ENCODE measurements at places on chromosomes 16 and 17.

- no peak for DNase-seq
Observed at GRCh38 chr17:73137376-73137775, 27.4 kb upstream of the SSTR2 start.

GRCh38 chr17:1820528-1821252 lies 9.0 kb downstream of the SMYD4 start:
- DNase-seq, result no peak

DNA sequence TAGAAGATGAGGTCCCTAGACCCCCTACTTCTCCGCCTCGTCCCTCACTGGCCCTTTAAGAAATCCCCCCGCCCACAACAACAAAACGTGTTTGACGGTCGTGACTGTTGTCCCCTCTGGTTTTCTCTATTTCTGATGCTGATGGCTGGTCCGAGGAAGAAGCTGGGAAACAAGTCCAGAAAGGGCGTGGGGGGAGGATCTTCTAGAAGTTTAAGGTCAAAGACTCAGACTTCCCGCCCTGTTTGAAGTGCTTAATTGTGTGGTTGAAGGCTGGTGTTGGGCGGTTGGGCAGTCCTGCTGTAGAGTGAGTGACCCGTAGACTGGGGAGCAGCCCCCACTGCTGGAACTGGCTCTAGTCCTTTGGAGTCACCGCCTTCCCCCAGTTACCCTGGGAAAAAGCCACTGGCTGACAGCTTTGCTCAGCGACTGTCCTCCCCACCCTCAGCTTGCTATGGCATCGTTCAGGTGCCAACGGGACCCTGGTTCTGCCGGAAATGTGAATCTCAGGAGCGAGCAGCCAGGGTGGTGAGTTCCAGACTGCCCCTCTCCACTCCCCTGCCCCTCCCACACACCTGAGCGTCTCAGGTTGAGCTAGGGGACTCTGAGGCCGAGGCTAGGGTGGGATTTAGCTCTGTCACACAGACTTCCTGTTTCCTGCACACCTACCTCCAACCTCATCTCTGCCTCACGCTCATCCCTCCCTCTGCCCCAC lies 1.6 kb downstream of the MLLT6 start:
- DNase-seq, result peak; percentile 43

- DNase-seq, result peak; percentile 85
Observed at GRCh38 chr17:41801374-41802271, 10.1 kb downstream of the P3H4 start.

- no peak for DNase-seq
Observed at GRCh38 chr16:12395268-12395667, 408.4 kb downstream of the CPPED1 start.

GRCh38 chr17:13429201-13429600 lies 172.5 kb downstream of the HS3ST3A1 start:
- DNase-seq, result peak; percentile 92

- DNase-seq, result no peak
Observed at GRCh38 chr16:69325784-69326171, 4.6 kb downstream of the PDF start.

GRCh38 chr17:37791447-37792399 lies 46.9 kb upstream of the HNF1B start:
- DNase-seq, result peak; percentile 34

GRCh38 chr16:66585481-66586239 lies 6.4 kb downstream of the CMTM2 start:
- DNase-seq, result no peak

DNA sequence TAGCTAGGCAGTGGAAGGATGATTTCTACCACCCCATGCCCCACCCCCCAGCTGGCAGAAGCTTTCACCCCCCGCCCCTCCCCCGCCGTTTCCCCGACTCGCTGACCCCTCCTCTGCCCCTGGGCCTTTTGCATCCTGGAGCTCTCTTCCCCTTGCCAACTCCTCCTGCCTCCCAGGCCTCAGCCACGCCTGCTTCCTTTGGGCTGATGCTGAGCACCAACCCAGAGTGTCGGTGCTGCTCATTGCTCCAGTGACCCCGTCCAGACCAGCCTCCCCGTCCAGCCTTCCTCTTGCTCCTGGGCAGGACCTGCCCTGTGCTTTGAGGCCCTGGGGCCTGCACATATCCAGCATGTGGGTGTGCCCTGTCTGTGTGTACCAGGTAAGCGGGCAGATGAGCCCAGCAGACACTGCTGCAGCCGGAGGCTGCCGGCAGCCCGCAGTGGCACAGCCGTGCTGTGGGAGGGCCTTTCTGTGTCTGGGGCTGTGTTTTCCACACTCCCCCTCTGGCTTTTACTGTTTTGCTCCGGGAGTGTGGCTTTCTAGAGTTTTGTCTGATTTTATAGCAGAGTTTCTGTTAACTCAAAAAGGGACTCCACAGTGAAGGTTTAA lies 72.9 kb downstream of the JPH3 start:
- DNase-seq, result no peak

DNA sequence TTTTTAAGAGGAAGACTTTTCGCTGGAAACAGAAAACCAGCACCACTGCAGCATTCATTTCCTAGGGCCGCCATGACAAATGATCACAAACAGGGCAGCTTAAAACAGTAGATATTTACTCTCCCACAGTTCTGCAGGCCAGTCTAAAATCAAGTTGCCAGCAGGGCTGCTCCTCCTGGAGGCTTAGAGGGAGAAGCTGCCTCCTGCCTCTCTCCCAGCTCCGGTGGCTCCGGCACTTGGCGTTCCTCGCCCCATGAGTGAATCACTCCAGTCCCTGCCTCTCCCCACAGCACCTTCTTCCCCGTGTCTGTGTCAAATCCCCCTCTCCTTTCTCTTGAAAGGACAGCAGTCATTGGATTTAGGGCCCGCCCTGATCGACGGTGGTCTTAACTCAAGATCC lies 72.1 kb downstream of the SOCS1 start:
- no peak for DNase-seq

All from AG20443 (cell line).